ENCODE measurements at places on chromosomes 4 and X.
A peak's percentile ranks its signal among the peaks of the same experiment; 100 is the strongest.

DNA sequence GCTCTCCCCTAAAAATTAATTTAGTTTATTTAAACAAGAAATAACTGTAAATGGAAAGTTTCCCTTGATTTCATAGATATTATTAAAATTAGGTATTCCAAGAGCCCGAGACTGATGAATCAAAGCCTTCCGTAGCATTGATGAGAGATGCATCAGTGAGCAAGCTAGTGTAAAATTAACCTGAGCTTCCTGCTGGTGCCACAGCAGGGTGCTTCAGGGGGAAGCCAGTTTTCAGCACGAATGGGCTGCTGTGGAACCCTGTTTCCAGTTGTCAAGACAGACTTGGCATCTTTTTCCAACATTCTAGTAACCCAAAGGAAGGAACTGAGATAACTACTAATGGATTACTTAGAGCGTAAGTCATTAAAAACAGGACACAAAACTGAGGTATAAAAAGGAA is 221.7 kb downstream of the RBMX2 start:
- no peak for DNase-seq

- DNase-seq = no peak
Measured at GRCh38 chrX:13824746-13825145, 7.9 kb upstream of the GPM6B start.

DNA sequence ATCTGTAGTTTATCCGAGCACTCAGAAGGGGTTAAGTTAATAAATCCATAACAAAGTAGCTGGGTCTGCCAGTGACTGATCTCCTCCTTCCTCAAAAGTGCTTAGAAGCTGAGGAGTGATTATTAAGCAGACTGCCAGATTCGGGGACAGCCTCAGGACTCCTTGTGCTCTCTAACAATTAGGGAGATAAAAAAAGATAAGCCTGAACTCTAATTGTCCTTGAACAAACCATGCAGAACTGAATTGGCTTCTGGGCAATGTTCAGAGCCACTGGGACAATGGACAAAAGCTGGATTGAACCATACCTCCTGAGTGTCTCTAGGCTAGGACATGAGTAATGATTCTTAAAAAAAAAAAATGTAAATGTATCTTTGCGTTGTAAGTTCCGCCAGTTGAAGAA is 22.7 kb upstream of the GRPR start:
- no peak for DNase-seq

GRCh38 chrX:154460326-154460725 is 2.2 kb downstream of the PLXNA3 start:
- no peak for DNase-seq

- DNase-seq = peak; percentile 83
Measured at GRCh38 chrX:45849261-45849862, 648.7 kb upstream of the DIPK2B start.

DNA sequence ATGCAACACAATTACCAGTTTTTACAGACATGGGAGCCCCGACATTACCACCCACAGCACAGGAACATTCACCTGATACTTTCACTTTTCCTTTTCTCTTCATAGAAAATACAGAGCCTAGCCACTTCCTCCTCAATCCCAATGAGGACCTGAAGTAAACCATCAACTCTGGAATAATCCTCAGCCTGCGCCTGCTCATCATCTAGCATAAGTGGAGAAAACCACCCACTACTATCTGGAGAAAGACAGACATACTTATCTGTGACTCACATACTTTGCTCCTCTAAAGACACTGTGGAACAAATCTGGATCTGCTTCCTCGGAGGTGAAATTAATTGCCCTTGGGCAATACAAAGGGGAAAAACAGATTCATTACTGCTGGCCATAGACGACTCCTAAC is 47.8 kb downstream of the ZCCHC13 start:
- DNase-seq = peak; percentile 11

DNA sequence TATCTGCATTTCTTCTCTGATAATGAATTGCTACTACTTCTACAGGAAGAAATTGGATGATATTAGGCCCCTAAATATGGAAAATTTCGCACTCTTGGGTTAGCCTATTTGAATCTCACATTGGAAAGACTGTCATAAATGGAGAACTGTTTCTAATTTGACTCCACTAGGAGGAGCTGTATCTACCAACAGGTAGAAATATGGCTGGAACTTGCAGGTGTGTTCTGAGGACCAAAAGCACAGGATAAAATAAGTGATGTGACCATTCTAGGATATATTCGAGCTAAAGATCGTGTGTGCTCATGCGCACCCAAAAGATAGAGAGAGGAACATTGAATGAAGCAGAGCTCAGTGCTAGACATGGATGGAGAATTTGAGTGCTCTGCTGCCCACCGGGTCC is 4.8 kb upstream of the NKAP start:
- peak; percentile 2 for DNase-seq

- no peak for DNase-seq
Measured at GRCh38 chr4:155629956-155630355, 36.7 kb upstream of the GUCY1A1 start.

GRCh38 chr4:159290321-159291030 is 187.6 kb downstream of the RAPGEF2 start:
- peak; percentile 78 for DNase-seq

DNA sequence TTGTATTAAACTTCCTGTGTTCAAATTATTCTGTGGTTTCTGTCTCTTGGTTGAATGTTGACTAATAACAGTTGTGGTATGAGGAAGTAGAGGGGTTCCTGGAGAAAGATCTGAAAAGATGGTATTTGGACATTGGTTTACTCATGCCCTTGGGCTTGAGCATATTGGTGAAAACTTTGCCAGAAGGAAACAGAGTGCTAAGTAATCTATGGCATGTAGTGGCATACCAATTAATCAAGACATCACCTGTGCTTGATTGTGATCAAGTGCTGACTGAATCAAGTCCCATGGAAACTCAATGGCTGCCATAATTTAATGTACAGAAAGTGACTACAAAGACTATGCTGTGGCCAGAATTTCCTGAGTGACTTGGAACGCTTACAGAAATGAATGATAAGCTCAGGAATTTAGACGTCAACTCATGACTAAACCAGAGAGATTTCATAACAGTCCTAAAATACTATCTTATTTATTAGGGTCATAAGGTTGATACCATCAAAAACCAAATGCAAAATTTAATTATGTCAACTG is 2062.9 kb downstream of the ARAP2 start:
- peak; percentile 89 for DNase-seq

- peak; percentile 22 for DNase-seq
Measured at GRCh38 chrX:129908636-129909035, 2.7 kb downstream of the UTP14A start.

GRCh38 chrX:41730081-41730480 is 6.1 kb downstream of the GPR82 start:
- no peak for DNase-seq

DNA sequence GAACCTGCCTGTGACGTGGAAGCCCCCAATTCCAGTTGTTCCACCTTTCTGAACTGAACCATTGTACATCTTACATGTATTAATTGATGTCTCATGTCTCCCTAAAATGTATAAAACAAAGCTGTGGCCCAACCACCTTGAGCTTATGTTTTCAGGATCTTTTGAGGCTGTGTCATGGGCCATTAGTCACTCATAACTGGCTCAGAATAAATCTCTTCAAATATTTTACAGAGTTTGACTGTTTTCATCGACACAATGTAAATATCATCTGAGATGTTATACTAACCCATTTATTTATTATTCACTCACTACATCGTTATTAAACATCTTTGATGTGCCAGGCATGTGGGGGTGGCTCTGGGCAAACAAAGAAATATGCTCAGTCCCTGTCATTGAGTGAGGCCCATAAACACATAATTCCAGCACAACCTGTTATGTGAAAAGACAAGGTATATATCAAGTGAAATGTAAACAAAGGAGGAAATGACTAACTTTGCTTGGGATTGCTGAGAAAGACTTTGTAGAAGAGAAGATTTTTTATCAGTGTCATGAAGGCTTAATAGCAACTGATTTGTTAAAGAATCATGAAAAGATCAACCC is 34.5 kb upstream of the PPM1K start:
- DNase-seq = peak; percentile 83
